ENCODE measurements at places on chromosomes 6 and 20. TPM values are rescaled to one million over a fixed set of nuclear protein-coding genes. Genes with fewer than 3 reads are reported as not detected.

RAET1L gene
- total RNA-seq: not detected

BTNL2 gene
- not detected for total RNA-seq

DNA sequence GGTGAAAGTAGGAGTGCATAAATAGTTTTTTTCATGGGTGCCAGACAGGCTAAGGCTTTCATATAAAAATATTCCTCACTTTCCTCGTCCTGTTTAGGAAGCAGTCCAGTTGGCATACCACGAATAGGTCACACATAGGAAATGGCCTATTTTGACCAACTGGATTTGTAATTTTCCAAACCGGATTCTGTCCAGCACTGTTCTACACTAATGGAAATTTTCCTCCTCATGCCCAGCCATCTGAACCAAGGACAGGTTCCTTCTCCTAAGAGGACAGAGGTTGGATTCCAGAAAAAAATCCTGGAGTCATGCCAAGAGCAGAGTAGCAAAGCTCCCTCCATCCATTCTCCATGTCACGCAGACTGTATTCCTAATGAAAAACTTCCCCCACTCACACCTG lies 43.1 kb downstream of the PANK2 start:
- peak overlapping the region; percentile 40 for H3K4me3 ChIP-seq
- H3K36me3 ChIP-seq: no peaks in the 10 kb centered on the region
- H3K27me3 ChIP-seq: no peaks in the 10 kb centered on the region
- no peak for DNase-seq
- peak overlapping the region; percentile 66 for H3K27ac ChIP-seq
- H3K4me1 ChIP-seq: peaks cover 39% of the 10 kb centered on the region

DNA sequence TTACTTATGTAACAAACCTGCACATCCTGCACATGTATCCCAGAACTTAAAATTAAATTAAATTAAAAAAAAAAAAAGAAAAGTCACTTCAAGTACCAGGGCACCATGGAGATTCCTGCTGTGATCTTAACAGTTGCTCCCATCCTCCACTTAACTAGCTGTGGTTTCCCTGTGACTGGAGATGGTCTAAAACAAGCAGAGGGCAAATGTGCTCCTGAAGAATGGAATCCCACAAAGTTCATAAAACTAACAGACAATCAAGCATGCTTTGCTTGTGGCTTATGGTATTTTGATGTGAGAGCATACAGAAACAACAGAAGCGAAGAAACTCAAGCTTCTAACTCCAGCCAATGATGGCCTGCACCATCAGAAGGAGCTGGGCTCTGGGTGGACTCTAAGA lies 153.6 kb upstream of the KCNK16 start:
- no peak overlapping the region for H3K4me3 ChIP-seq
- DNase-seq: no peak
- H3K4me1 ChIP-seq: no peaks in the 10 kb centered on the region

- H3K27me3 ChIP-seq: no peaks in the 10 kb centered on the region
- no peak for DNase-seq
- H3K27ac ChIP-seq: no peak overlapping the region
- no peak overlapping the region for H3K4me3 ChIP-seq
- H3K4me1 ChIP-seq: no peaks in the 10 kb centered on the region
- no peaks in the 10 kb centered on the region for H3K36me3 ChIP-seq
Measured at GRCh38 chr6:118719351-118720124, 68.1 kb upstream of the CEP85L start.

DNA sequence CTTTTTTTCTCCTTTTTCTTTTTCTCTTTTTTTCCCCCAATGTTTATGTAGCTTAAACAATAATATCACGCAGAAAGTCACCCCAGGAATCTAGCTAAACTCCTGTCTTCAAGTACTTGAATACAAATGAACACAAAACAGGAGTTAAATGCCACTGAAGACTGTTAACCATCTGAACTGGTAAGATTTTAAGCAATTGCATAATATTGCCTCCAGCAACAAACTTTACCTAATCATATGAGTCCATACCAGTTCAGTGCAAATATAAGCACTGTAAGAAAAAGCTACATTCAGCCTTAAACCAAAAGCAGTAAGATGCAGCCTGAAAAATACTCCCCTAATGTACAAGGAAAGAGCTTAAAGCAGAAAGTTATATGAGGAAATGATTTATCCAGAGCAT lies 173.9 kb upstream of the TFAP2D start:
- H3K27ac ChIP-seq: no peak overlapping the region
- H3K36me3 ChIP-seq: no peaks in the 10 kb centered on the region
- H3K4me3 ChIP-seq: no peak overlapping the region
- no peaks in the 10 kb centered on the region for H3K4me1 ChIP-seq
- no peak for DNase-seq
- H3K27me3 ChIP-seq: no peaks in the 10 kb centered on the region

KIF13A gene
- 59.9 TPM for total RNA-seq

- no peak for DNase-seq
- H3K27ac ChIP-seq: no peak overlapping the region
- no peaks in the 10 kb centered on the region for H3K36me3 ChIP-seq
- no peaks in the 10 kb centered on the region for H3K27me3 ChIP-seq
- H3K4me3 ChIP-seq: no peak overlapping the region
Measured at GRCh38 chr6:45496085-45496433, 118.3 kb upstream of the SUPT3H start.

RCAN2 gene
- total RNA-seq: 5.2 TPM

DLK2 gene
- total RNA-seq: not detected

GRCh38 chr20:52078289-52078688 lies 113.3 kb downstream of the ZFP64 start:
- no peak overlapping the region for H3K27ac ChIP-seq
- H3K4me1 ChIP-seq: no peaks in the 10 kb centered on the region
- no peaks in the 10 kb centered on the region for H3K36me3 ChIP-seq
